Astrocyte (in vitro differentiated cells and primary cell): ENCODE measurements at places on chromosomes 16 and 17. TPM values are rescaled to one million over a fixed set of nuclear protein-coding genes. Genes with fewer than 3 reads are reported as not detected.

DNAH17 gene
- 0.12 and 0.14 TPM in 2 replicates for total RNA-seq

DNA sequence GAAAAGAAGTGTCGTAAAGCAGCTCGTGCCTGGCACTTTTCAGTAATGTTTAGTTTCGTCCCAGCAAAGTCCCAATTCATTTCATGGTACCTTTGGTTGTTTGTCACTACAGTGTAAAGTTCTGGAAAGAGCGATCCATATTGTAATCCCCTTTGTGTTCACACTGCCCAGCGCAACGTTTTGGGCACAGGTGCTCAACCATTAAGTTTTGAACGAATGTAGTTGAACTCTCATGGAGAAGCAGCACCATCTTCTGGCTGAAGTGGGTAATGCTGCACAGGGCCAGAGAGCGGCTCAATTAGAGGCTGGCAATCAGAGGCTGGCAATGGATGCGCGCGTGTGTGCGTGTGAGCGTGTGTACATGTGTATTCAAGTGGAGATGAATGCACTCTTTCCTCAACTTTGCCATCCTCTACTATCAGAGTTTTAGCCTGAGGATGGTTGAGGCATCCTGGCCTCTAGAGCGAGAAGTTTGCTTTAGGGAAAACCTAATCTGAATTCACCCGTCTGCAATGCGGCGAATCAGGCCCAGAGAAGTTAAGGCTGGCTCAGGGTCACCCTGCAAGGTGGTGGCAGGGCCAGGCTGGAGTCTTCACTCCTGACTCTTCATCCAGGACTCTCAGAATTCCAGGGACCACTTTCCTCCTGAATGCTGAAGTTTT lies 29.9 kb downstream of the DYNLL2 start:
- H3K4me3 ChIP-seq = no peak overlapping the region
- H3K27ac ChIP-seq = no peak overlapping the region
- peaks cover 23% of the 10 kb centered on the region for H3K27me3 ChIP-seq

ACE gene
- 0.87 and 1.0 TPM in 2 replicates for total RNA-seq

- no peaks in the 10 kb centered on the region for H3K27me3 ChIP-seq
- peak; percentile 66 for DNase-seq
- no peaks in the 10 kb centered on the region for H3K36me3 ChIP-seq
- peak overlapping the region; percentile 4 for H3K27ac ChIP-seq
These were observed 104.9 kb upstream of the TBX2 start for GRCh38 chr17:61294777-61295176.

GRCh38 chr16:69448470-69449193 lies 24.2 kb downstream of the CYB5B start:
- H3K27me3 ChIP-seq = no peaks in the 10 kb centered on the region
- H3K4me3 ChIP-seq = no peak overlapping the region
- peak; percentile 67 for DNase-seq
- H3K4me1 ChIP-seq = peaks cover 9% of the 10 kb centered on the region

- DNase-seq = no peak
- no peaks in the 10 kb centered on the region for H3K36me3 ChIP-seq
- H3K27me3 ChIP-seq = peaks cover under 1% of the 10 kb centered on the region
- H3K4me1 ChIP-seq = no peaks in the 10 kb centered on the region
- no peak overlapping the region for H3K4me3 ChIP-seq
These were observed 133.0 kb upstream of the GSE1 start for GRCh38 chr16:85479972-85480726.

TMEM220 gene
- total RNA-seq = 1.0 and 1.3 TPM in 2 replicates

- no peaks in the 10 kb centered on the region for H3K27me3 ChIP-seq
- DNase-seq = no peak
- no peak overlapping the region for H3K27ac ChIP-seq
- H3K4me3 ChIP-seq = no peak overlapping the region
These were observed 35.5 kb upstream of the TMEM92 start for GRCh38 chr17:50238601-50239280.

NEUROD2 gene
- total RNA-seq = not detected in 2 replicates

DNA sequence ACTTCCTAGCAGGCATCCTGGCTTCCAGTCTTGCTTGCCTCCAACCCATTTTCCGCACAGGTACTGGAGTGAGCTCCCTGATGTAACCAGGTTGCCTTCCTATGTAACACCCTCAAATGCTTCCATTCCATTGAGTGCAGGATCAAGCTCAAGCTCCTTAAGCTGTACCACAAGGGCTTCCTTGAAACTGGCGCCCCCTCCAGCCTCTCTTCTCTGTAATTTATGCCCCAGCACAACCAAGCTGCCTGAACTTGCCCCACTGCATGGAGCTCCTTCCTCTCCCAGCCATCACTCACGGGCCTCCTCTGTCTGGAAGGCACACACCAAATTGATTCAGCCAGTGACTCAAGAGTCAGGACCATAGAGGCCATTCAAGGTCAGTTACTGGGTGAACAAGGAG lies 234.8 kb upstream of the RPL38 start:
- DNase-seq = no peak
- no peak overlapping the region for H3K27ac ChIP-seq
- H3K36me3 ChIP-seq = no peaks in the 10 kb centered on the region
- no peaks in the 10 kb centered on the region for H3K4me1 ChIP-seq

GRCh38 chr16:69366431-69366830 lies 14.8 kb upstream of the TMED6 start:
- peaks cover 53% of the 10 kb centered on the region for H3K36me3 ChIP-seq
- no peaks in the 10 kb centered on the region for H3K4me1 ChIP-seq
- no peak overlapping the region for H3K4me3 ChIP-seq
- no peaks in the 10 kb centered on the region for H3K27me3 ChIP-seq
- no peak overlapping the region for H3K27ac ChIP-seq

KDM6B gene
- 50.4 and 54.1 TPM in 2 replicates for total RNA-seq

C16orf89 gene
- not detected in 2 replicates for total RNA-seq

- no peaks in the 10 kb centered on the region for H3K27me3 ChIP-seq
- no peaks in the 10 kb centered on the region for H3K36me3 ChIP-seq
- no peak overlapping the region for H3K4me3 ChIP-seq
- no peak overlapping the region for H3K27ac ChIP-seq
These were observed 421.8 kb downstream of the UTP18 start for GRCh38 chr17:51682115-51682514.

ATP2A3 gene
- 1.5 and 1.8 TPM in 2 replicates for total RNA-seq

- DNase-seq = no peak
- peaks cover 19% of the 10 kb centered on the region for H3K4me1 ChIP-seq
- no peaks in the 10 kb centered on the region for H3K27me3 ChIP-seq
- H3K36me3 ChIP-seq = peaks cover 37% of the 10 kb centered on the region
These were observed 598 bp downstream of the NIP7 start for GRCh38 chr16:69340095-69340644.

- no peaks in the 10 kb centered on the region for H3K36me3 ChIP-seq
- H3K4me1 ChIP-seq = peaks cover 27% of the 10 kb centered on the region
- no peak overlapping the region for H3K4me3 ChIP-seq
- no peak overlapping the region for H3K27ac ChIP-seq
- DNase-seq = no peak
These were observed 796 bp downstream of the NPB start for GRCh38 chr17:81902653-81903414.

GRCh38 chr16:14015948-14016347 lies 55.2 kb upstream of the MRTFB start:
- no peaks in the 10 kb centered on the region for H3K27me3 ChIP-seq
- DNase-seq = peak; percentile 79
- H3K27ac ChIP-seq = no peak overlapping the region
- H3K36me3 ChIP-seq = no peaks in the 10 kb centered on the region

ABCA6 gene
- not detected in 2 replicates for total RNA-seq

- H3K27ac ChIP-seq = no peak overlapping the region
- H3K4me1 ChIP-seq = no peaks in the 10 kb centered on the region
- DNase-seq = no peak
These were observed 636.1 kb upstream of the C16orf82 start for GRCh38 chr16:26430618-26431017.

- no peak overlapping the region for H3K27ac ChIP-seq
- no peak overlapping the region for H3K4me3 ChIP-seq
- H3K27me3 ChIP-seq = no peaks in the 10 kb centered on the region
- no peak for DNase-seq
- no peaks in the 10 kb centered on the region for H3K4me1 ChIP-seq
- H3K36me3 ChIP-seq = no peaks in the 10 kb centered on the region
These were observed 37.7 kb upstream of the OR3A1 start for GRCh38 chr17:3335876-3336275.

DNA sequence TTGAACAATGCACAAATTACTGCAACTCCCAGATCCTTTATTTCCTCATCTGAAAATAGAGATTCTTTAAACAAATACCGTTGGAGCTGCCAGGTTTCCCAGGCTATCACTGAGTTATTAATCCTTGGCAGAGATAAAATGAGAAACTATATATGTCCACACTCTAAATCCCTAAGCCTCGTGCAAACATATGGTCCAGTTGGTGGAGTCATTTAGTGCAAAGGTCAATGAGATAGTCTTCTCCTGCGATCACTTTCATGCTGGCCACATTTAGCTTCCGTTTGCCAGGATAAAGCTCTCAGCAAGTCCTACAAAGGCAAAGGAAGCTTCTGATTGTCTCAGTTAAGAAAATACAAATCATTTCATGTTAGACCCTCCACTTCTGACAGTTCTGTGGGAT lies 11.0 kb downstream of the GRIN2A start:
- no peak overlapping the region for H3K4me3 ChIP-seq
- H3K27me3 ChIP-seq = no peaks in the 10 kb centered on the region
- no peak for DNase-seq
- H3K36me3 ChIP-seq = no peaks in the 10 kb centered on the region
- peaks cover 12% of the 10 kb centered on the region for H3K4me1 ChIP-seq
- H3K27ac ChIP-seq = no peak overlapping the region

DNA sequence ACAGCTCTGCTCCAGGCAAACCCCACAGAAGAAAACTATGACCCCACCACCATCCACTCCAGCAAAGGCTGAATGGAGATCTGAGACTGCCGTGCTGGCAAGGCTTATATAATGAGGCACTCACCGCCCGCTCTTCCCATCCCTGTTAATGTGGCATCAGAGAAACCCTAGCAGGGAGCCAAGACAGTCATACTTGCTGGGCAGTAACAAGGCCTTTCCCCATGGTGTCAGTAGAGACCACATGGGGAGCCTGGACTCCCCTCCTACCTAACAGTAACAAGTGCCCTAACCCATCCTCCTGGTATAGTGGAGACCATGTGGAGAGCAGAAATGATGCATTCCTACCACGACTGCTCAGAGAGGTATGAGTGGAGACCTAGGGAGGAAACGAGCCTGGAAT lies 235.2 kb downstream of the C16orf78 start:
- no peaks in the 10 kb centered on the region for H3K36me3 ChIP-seq
- H3K27me3 ChIP-seq = no peaks in the 10 kb centered on the region
- peak; percentile 58 for DNase-seq
- no peak overlapping the region for H3K27ac ChIP-seq
- no peaks in the 10 kb centered on the region for H3K4me1 ChIP-seq
- H3K4me3 ChIP-seq = no peak overlapping the region

TMC8 gene
- total RNA-seq = 0.27 and 0.38 TPM in 2 replicates

DNA sequence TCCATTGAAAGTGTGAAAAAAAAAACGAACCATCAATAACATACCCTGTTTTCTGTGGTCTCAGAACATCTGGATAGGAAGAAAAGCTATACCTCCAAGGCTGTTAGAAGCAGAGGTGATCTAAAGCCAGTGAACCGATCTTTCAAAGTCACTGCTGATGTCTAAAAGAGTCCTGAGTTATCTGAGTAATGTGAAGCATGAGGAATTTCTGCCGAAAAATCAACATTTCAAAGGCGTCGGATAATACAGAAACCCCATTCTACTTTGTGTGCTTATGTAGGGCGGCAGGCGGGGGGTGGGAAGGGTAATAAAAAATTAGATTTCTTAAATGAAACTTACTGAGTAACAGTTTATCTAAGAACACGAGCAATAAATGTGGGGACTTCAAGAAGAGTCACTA lies 3.9 kb downstream of the XYLT1 start:
- H3K27ac ChIP-seq = no peak overlapping the region
- no peak for DNase-seq
- H3K36me3 ChIP-seq = peaks cover 4% of the 10 kb centered on the region

GRCh38 chr16:65769055-65769465 lies 597.4 kb upstream of the CDH5 start:
- no peaks in the 10 kb centered on the region for H3K4me1 ChIP-seq
- H3K27ac ChIP-seq = no peak overlapping the region
- H3K27me3 ChIP-seq = no peaks in the 10 kb centered on the region
- H3K4me3 ChIP-seq = no peak overlapping the region
- H3K36me3 ChIP-seq = no peaks in the 10 kb centered on the region
- peak; percentile 79 for DNase-seq

TBC1D26 gene
- total RNA-seq = 0.14 and 0.77 TPM in 2 replicates

- H3K4me3 ChIP-seq = no peak overlapping the region
- H3K36me3 ChIP-seq = no peaks in the 10 kb centered on the region
- no peaks in the 10 kb centered on the region for H3K27me3 ChIP-seq
- H3K4me1 ChIP-seq = peaks cover 27% of the 10 kb centered on the region
- H3K27ac ChIP-seq = no peak overlapping the region
These were observed 107.9 kb upstream of the HAS3 start for GRCh38 chr16:68997564-68997963.

- H3K36me3 ChIP-seq = no peaks in the 10 kb centered on the region
- no peak overlapping the region for H3K4me3 ChIP-seq
These were observed 19.6 kb downstream of the ENGASE start for GRCh38 chr17:79094261-79094660.

DNA sequence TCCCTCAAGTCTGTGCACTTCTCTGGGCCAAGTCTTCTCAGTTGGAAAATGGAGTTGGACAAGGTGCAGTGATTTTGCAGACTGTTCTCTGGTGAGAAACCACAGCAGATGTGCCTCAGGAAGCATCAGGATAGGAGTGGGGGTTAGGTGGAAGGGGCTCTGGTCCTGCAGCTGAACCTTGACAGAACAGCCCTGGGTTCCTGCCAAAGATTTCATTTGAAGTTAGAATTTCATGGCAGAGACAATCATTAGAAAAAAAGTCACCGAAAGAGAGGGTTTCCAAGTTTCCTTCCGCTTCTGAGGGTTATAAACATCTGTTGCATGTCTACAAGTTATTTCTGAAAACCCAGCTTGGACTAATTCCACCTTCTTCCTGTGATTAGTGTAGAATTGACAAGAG lies 80.4 kb upstream of the IRX3 start:
- no peak overlapping the region for H3K27ac ChIP-seq
- DNase-seq = no peak
- no peak overlapping the region for H3K4me3 ChIP-seq
- no peaks in the 10 kb centered on the region for H3K4me1 ChIP-seq

ATP2C2 gene
- total RNA-seq = 0.29 and 0.41 TPM in 2 replicates

CHD9NB gene
- total RNA-seq = 2.8 and 3.3 TPM in 2 replicates

DNA sequence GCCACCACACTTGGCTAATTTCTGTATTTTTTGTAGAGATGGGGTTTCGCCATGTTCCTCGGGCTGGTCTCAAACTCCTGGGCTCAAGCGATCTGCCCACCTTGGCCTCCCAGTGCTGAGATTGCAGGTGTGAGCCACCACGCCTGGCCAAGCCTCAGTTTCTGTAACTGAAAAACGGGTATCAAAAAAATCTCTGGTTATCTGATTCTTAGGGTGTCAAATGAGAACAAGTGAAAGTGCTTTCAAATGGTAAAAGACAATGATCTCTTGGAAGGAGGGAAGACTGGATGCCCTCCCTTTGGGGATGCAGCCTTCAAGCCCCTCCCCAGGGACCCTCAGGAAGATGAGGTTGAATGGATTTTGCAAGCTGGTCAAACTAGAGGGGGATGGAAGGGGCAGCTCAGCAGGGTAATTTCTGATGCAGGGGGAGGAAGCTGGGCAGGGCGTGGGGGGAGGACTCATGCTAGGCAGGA lies 22.3 kb downstream of the ARHGAP23 start:
- no peaks in the 10 kb centered on the region for H3K27me3 ChIP-seq
- peaks cover 76% of the 10 kb centered on the region for H3K4me1 ChIP-seq
- no peak for DNase-seq
- H3K4me3 ChIP-seq = peak overlapping the region; percentile 56
- peak overlapping the region; percentile 88 for H3K27ac ChIP-seq
- no peaks in the 10 kb centered on the region for H3K36me3 ChIP-seq
